ENCODE measurements at places on chromosomes 3 and 15.
A peak's percentile ranks its signal among the peaks of the same experiment; 100 is the strongest.

DNA sequence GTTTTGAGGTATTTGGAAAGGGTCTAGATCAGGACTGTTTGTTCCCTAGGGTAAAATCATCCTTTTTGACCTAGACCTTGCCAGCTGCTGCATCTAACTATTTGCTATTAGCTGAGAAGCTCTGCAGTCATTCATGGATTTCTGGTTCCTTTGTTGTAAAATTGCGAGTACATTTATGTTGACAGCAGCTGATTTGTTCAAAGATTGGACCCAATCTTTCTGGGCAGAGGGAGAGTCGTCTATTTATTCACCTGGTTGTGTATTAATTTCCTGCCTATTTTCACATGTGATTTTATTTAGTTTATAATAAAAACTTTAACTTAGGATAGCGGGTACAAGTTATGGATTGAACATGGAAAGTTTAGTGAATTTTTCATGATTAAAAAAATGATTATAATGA is 236.3 kb downstream of the CNTN4 start:
- DNase-seq = no peak

DNA sequence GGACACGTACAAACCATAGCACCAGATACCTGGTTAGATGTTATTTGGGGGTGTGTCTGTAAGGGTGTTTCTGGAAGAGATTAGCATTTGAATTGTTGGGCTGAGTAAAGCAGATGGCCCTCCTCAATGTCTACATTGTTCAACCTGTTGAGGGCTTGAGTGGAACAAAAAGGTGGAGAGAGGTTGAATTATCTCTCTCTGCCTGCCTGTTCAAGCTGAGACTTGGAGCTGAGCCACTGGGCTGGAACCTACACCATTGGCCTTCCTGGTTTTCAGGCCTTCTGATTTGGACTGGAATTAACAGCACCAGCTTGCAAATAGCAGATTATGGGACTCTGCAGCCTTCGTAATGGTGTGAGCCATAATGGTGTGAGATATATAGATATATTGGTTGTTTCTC is 71.3 kb upstream of the CORO2B start:
- DNase-seq = no peak

DNA sequence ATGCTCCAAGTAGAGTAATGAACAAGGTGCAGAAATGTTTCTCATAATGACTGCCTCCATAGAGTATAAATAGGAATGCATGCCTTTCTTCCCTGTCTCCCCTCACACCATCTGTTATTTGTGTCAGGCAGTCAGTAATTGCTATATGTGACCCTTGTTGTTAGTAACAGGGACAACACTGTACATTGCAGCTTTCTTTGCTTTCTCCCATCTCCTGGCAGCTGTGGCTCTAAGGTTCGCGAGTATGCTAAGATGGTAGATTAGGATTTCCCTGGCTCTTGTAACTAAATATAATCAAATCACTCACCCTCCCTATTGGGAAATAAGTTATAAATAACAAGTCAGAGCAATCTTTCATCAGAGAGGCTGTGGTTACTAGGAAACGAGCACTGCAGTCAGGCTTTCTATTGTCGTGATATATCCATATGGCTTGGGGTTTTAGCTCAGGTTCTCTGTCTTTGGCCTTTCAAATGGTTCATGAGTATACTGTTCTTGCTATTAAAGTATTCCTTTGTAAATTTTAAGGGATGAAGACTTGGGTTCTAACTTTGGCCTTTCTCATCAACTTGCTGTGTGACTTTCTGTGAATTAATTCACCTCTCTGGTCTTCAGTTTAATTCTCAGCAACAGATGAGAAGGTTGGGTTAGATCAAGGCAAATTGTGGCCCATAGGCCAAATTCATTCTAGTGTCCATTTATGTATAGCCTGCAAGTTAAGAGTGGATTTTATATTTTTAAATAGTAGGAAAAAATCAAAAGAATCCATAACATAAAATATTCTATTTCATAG is 8.1 kb upstream of the MINDY4B start:
- no peak for DNase-seq

DNA sequence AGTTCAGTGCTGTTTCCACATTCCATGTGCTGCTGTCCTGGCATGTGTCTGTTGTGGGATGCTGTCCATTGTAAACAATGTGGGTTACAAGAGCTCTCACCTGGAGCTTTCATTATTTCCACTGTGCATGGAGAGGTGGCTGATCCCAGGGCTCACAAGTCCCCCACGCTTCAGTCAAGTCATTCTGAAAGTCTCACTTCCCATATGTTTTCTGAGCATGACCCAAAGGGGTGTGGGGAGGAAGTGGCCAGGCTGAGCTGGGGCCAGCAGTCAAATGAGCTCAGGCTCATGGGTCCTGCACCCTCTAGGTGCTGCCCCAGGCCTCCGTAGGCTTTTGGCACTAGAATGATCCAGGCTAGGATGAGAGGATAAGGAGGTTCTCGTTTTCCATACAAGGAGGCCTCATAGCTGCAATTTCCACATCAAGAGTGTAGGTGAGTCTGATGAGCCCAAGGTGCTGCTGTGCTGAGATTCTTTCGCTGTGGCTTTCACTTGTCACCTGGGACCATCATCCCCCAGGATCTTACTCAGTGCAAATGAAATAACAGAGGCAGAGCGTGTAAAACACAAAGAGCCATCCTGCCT is 22.0 kb downstream of the STARD5 start:
- DNase-seq = no peak

DNA sequence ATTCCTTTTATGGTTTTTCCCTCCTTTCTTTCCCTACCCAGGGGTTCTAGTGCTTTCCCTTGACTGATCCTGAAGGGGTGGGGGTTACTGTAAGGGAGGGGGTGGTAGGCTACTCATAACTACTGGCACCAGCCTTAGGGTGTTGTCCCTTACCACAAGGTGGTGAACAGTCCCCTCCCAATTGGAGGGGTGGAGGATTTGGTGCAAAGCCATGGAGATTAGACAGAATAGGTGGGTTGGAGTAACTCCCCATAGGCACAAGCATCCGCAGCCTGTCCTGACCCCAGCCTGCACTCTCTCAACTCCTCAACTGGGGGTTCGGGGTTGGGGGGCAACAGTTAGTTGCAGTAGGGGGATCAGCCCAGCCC is 2.6 kb upstream of the HYAL2 start:
- no peak for DNase-seq

DNA sequence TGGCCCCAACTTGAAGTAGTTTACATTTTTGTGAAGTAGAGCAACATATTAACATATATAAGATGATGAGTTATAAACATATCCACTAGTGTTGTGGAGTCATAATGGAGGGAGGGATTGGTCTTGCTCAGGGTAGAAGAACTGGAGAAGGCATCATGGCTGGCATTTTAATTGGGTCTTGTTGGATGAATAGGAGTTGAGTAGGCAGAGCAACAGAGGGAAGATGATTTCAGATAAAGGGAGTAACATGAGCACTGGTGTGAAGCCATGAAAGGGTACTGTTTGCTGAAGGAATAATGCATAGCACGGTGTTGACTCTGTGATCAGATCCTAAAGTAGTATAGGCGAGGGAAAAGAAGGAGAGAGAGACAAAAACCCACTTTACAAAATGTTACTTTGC is 3.6 kb upstream of the RFX7 start:
- DNase-seq = no peak

GRCh38 chr3:169822983-169823382 is 10.3 kb upstream of the LRRC34 start:
- DNase-seq = no peak

GRCh38 chr3:43995547-43996378 is 245.9 kb upstream of the TOPAZ1 start:
- no peak for DNase-seq

DNA sequence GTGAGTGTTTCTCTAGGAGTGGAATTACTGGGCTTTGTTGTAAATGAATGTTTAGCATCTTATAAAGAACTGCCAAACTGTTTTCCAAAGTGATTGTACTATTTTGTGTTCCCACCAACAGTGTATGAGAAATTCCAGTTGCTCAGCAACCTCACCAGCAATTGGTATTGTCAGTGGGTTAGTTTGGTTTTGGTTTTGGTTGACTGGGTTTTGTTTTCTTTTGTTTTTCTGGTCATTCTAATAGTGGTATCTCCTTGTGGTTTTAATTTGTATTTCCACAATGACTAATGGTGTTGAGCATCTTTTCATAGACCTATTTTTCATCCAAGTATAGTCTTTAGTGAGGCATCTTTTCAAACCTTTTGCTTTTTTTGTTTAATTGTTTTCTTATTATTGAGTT is 27.1 kb downstream of the FILIP1L start:
- peak; percentile 46 for DNase-seq

DNA sequence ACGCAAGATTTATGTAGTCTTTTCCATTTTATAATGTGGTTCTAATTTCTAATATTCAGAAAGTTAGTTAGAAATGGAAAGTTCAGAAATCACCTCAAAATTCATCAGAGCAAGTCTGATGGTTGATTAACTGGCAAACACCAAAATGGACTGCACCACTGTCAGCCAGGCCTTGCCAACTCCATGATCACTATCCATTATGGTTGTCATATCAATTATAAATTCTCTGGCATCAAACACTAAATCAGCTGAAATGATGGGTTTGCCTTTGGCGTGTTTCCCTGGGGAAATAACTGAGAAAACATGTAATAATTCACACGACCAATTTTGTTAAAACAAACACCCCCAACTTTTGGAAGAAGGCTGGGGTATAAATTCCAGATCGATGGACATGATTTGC is 219.4 kb downstream of the CDIN1 start:
- DNase-seq = no peak

DNA sequence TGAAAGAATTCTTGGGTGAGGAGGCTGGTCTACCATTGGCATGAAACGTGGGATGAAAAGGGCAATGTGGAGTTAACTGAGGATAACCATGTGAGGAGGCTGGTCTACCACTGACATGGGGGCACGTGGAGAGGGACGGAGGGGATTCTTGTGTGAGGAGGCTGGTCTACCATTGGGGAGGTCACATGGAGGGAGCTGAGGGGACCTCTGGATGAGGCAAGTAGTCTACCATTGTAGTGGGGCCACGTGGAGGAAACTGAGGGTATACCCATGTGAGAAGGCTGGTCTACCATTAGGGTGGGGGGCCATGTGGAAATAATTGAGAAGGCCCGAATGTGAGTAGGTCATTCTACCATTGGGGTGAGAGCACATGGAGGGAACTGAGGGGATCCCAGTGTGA is 154.1 kb downstream of the FBLN2 start:
- no peak for DNase-seq

DNA sequence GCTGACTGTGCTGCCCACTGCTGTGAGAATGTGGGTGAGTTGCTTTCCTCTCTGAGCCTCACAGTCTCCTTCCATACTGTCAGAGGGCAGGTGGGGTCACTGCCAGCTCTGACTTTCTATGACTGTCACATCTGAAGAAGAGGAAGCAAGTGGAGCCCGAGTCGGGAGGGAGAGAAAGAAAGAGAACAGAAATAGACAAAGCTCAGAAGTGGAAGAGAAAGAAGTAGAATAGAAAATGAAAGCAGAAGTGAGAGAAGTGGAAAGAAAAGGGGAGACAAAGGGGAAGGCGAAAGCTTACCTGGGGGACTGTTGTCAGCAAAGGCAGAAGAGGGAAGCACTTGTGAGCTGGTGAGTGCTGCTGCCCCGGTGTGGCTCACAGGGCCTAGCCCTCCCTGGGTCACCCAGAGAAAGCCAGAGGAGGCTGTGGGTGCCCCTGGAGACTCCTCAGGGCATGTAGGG is 57.9 kb downstream of the EPHB1 start:
- DNase-seq = no peak

- DNase-seq = no peak
These were observed 223.4 kb downstream of the NR2F2 start for GRCh38 chr15:96553931-96554330.

- no peak for DNase-seq
These were observed 301.1 kb downstream of the SHQ1 start for GRCh38 chr3:72547183-72547582.

GRCh38 chr3:146134348-146135117 is 26.5 kb downstream of the PLOD2 start:
- DNase-seq = no peak

DNA sequence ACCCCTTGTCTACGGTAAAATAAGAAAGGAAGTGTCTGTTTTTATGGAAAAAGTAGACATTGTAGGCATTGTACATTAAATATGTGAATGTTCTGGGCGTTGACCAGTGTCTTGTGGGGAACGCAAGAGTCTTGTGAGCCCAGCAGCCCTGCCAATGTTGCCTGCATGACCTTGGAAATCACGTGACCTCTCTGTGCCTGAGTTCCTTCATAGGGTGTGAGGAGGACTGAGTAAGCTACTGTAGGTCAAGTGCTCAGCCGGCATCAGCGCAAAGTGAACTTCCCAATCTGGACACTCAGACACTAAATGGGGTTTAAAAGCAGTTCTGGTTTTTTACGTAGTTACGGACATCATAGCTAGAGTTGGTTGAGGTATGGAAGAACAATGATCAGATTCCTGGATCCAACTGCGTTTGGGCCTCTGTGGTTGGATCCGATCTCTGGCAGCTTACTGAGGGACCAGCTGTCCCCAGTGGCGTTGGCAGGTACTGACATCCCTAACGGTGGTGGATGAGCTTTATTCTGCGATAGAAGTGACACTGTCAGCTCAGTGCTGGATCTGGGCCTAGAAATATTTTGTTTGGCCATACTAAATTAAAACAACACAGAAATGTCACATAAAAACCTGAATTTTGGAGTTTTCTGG is 63.8 kb downstream of the SPSB4 start:
- no peak for DNase-seq

DNA sequence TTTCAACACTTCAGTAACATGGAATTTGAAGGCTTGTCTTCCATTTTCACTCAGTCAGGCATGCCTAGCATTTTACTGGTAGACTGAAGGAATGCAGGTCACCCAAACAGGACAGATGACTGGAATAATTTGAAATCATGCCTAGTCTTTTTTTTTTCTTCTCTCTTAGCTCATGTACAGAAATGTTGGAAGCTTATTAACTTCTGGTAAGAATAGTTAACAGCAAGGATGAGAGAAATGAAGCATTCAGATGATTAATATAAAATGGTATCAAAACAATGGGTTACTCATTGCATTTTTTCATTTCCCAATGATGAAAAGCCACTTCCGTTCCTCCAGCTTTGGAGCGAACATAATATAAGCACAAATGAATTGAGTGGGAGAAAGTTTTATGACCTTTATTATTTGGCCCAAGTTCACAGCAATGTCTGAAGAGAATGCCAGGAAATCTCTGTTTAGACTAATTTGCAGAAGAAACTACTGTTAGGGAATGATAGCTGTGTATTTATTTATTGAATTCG is 431.6 kb upstream of the RASGRP1 start:
- peak; percentile 65 for DNase-seq

GRCh38 chr3:108511055-108511454 is 659 bp upstream of the MYH15 start:
- DNase-seq = no peak

- no peak for DNase-seq
These were observed 509 bp upstream of the LRRC3B start for GRCh38 chr3:26621906-26622620.

GRCh38 chr3:35679409-35680080 is 40.2 kb downstream of the ARPP21 start:
- DNase-seq = no peak

GRCh38 chr15:73125219-73125618 is 73.0 kb downstream of the NEO1 start:
- DNase-seq = no peak

DNA sequence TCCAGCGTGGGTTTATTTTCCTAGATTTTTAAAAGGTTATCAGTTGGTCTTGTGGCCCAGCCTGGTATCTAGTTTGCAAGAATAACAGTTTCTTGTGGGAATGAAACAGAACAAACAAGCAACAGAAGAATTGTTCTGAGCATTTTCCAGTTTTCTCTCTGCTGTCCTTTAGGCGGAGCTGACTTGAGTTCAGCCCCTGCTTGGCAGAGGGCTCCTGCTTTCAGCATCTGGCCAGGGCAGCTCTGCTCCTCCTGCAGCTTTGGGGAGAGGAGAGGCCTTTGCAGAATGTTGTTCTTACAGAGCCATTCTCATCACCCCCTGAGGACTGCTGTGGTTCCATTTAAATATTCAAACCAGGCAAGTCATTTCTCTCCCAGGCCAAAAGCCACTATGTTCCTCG is 117.7 kb downstream of the ALDH1A2 start:
- DNase-seq = no peak

Measured in H4 (cell line).